ENCODE measurements at places on chromosomes 7 and 10.

- no peak for DNase-seq
Observed at GRCh38 chr7:116111475-116111874, 80.9 kb upstream of the TFEC start.

DNA sequence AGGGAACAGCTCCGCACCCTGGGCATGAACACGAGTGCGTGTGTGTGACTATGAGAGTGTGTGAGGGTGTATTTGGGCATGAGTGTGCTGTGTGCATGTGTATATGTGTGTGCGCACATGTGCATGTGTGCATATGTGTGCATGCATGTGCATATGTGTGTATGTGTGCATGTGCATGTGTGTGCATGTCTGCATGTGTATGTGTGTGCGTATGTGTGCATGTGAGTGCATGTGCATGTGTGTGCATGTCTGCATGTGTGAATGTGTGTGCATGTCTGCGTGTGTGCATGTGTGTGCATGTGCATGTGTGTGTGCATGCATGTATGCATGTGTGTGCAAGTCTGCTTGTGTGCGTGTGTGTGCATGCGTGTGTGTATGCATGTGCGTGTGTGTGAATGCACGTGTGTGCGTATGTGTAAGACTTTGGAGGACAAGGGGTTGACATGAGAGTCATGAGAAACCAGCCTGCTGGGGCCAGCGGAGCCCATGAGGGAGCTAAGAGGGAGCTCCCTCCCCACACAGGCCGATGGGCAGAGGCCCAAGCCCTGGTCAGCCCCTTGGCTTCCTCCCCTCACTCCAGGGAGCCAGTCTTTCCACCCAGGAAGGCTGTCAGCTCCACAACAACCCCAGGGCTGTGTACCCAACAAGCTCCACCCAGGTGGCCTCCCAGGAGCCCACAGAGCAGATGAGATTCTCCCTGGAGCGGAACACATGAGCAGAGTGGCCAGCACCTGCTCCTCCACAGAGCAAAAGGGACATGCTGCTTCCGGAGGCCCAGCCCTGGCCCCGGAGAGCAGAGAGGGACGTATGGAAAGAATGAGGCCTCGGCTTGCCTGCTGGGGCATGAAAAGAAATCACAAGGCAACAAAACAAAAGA lies 142.5 kb upstream of the PPP2R2D start:
- no peak for DNase-seq

DNA sequence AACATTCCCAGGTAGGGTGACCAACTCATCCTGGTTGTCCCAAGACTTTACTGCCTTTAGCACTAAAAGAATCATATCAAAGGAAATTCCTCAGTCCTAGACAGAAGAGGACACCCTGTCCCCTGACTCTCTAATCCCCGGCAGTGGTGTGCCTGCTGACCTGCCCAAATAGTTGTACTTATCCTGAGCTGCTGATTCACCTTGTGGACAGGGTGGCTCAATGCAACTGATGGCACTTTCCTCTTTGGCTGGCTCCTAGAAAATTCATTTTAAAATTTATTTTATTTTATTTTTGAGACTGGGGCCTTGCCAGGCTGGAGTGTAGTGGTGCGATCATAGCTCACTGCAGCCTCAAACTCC lies 111.7 kb downstream of the JCAD start:
- no peak for DNase-seq

GRCh38 chr7:123747620-123748141 lies 1.1 kb downstream of the WASL start:
- DNase-seq, result peak; percentile 72

All from NCI-H748 treated with DMSO at 0.1 percent for 48 hours (cell line).